ENCODE measurements at places on chromosomes 1 and 21.

DNA sequence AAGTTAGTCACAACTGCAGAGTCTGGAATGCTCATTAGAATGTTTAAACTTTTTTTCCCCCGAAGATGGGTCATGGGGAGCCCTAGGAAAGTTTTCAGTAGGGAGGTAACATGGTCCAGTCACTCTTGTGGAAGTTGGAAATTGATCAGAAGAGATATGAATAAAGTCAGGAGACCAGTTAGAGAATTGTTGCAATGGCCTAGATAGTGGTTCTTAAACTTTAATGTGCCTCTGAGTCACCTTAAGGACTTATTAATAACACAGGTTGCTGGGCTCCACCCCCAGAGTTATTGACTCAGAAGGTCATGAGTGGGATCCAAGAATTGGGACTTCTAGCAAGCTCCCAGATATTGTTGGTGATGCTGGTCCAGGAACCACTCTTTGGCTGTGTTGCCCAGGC, 3.2 kb upstream of the TFAP2E start:
- DNase-seq: no peak

GRCh38 chr21:31490443-31490842, 146.4 kb upstream of the TIAM1 start:
- DNase-seq: no peak

DNA sequence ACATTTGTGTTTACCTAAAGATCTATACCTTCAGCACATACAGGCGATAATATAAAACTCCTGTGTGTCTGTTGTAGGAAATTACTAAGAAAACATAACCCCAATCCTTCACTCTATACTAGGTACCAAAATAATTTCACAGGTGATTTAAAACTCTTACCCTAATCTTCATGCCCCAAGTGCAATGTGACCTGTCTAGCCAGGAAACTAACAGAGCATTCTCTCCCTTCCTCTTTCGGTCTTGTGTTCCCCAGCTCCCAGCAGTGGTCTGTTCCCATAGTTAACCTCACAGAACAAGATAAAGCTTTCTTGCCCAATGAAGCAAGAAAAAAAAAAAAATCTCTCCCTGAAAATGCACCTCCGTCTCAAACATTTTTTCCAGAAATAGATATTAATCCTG, 493.5 kb downstream of the DPYD start:
- no peak for DNase-seq

DNA sequence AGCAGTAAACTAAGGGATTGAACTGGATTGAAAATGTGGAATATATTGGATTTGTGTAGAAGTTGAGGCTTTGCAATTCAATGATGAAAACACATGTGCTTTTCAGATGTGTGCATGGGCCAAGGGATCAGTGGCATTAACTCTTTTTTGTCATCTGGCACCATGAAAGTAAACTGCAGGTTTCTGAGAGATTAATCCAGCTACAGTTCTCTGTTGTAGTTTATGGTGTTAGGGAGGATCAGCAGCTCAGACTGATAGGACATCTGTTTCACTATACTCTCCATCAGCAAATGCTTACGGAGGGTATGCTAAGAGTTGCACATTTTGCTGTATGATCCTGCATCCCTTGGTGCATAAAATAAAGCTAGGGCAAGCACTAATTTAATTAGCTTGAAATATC, 82.6 kb downstream of the C1orf21 start:
- no peak for DNase-seq

DNA sequence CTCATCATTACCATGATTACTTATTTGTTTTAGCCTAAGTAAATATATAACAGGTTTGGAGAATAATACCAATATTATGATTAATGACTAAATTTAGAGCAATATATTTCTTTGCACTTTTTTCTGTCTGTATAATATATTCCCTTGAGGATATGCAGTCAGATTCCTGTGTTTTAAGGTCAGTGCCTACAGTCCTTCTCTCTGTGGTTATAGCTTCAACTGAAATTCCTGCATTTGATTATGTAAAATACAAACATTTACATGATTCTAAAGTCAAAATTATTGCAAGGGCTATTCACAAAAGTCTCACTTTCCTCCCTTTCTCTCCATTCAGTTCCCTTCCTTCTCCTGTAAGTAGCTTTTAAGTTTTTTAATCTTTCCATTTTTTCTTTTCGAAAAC, 142.9 kb upstream of the COL6A1 start:
- no peak for DNase-seq

GRCh38 chr1:62962014-62962812, 178.3 kb downstream of the ATG4C start:
- no peak for DNase-seq

DNA sequence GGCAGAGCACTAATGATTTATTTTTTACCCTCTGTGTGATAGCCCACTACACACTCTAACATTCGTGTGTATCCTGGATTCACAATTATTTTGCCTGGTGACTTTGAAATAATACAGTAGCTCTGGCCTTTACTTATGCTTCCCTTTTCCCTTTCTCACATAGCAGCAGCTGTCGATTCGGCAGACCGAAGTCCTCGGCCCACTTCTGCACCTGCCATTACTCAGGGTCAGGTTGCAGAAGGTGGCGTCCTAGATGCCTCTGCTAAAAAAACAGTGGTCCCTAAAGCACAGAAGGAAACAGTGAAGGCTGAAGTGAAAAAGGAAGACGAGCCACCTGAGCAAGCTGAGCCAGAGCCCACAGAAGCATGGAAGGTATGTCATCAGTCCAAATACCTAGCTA, 70.8 kb downstream of the TMEM200B start:
- DNase-seq: no peak

DNA sequence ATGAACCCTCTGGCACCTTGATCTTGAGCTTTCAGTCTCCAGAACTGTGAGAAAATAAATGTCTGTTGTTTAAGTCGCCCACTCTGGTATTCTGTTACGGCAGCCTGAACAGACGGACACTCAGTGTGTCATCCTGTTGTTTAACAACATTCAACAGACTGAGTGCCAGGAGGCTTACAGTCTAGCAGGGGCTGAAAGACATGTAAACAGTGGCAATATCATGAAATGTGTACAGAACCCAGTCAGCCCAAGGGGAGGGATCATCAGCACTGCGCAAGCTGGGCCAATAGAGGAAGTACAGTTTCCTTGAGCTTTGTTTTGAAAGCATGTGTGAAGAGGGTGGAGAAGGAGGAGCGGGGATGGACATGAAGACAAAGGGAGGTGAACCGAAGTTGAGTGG, 13.6 kb downstream of the DIP2A start:
- DNase-seq: no peak

DNA sequence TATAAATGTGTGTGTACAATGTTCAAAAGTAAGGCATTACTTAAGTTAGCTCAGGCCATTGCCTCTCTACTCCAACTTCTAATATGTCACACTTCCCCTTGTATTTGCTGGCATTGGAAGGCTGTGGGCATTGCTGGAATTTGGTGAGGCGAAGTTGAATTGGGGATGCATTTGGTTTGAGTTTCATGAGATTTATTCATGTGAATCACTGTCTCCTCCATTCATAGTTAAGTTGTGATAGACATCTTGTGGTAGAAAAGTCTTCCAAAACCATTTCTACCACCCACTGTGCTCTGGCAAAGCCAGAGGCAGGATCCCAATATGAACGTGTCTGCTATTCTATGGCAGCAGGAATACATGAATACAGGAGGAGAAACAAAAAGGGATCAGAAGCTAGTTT, 397.8 kb upstream of the USP24 start:
- DNase-seq: no peak

- DNase-seq: no peak
These were observed 41.5 kb downstream of the COP1 start for GRCh38 chr1:176165573-176165972.

DNA sequence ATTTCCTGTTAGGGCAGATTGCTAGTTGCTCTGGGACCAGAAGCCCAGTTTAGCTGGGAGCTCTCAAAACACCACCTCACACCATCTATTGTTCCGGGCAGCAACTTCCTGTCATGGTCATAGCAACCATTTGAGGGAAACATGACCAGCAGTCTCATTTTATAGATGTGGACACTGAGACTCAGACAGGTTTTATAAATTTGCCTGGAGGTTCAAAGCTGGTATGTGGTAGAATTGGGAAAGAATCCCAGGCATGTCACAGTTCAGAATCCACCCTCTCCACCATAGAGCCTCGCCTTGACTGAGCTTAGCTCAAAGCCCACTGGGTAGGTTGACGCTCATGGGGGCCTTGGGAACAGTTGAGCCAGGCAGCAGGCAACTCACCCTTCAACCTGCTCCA, 14.0 kb upstream of the TRIM67 start:
- DNase-seq: no peak

DNA sequence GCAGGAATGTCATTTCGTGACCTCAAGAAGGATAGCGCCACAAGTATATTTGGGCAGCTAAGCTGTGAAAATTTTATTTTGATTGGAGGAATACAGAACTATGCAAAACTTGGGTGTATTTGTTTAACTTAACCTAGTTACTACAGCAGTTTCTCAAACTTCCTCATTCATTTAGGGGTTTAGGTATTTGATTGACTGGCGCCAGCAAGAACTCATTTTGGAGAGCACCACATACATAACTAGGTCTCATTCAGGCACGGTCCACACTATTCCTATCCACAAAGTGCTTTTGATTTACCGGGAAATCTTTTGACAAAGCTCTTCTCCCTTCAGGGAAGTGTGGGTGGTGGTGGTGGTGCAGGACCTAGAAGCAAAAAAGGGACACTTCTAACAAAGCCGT, 155.1 kb upstream of the NRIP1 start:
- no peak for DNase-seq

GRCh38 chr1:206461602-206462455, 8.4 kb upstream of the IKBKE start:
- peak; percentile 61 for DNase-seq

GRCh38 chr1:101150670-101151069, 86.1 kb upstream of the S1PR1 start:
- DNase-seq: no peak

GRCh38 chr21:38879912-38880576, 74.3 kb downstream of the ETS2 start:
- DNase-seq: no peak

- DNase-seq: peak; percentile 97
These were observed 40.9 kb upstream of the PPIAL4F start for GRCh38 chr1:144551543-144552424.

DNA sequence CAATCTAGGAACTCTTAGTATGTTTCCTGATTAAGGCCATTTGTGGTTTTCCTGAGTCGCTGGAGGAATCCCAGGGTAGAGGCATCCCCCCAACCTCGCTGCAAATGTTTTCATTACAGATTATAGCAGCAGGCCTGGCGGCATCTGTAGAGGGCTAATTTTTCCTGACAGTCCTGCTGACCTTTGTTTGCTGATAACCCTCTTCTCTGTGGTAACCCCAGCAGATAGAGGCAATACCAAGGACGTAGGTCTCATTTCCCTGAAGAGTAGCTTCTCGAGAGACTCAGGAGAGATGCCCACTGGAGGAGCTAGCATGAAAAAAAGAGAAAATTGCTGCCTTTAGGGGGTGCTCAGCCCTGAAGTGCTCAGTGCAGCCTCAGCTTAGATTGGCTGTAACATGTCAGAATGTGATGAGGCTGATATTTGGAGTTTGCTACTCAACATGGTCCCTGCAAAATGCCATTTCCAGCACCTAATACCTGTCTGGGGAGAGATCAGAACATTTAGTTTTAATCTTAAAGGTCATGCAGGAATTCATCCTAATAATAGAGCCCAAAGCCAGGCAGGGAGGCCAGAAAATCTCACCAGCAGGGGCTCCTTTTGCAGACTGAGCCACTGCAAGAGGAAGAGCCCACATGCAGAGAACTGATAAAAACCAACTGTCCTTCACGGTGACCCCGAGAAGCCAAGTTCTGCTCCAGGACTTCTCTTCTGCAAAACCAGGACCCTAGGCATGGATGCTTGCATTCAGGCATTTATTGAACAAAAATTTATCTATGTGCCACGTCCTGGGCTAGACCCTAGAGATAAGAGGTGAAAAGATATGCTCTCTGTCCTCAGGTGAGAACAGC, 184.5 kb downstream of the KAZN start:
- DNase-seq: peak; percentile 44

DNA sequence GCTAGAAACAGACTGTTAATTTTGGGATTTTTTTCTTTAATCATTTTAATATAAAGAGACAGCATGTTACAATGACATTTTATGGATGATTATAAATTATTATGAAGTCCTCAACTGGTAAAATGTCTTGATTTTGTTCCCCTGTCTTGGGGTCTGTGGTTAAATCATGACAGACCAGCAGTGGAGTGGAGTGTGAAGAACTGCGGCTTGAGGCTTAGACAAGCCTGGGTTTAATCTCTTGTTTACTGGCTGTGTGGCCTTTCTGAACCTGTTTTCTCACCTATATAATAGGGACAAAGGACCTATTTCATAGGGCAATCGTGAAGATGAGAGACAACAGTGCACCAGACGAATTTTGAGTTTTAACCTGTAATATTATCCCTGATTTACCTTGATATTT, 1.8 kb upstream of the UMODL1 start:
- no peak for DNase-seq

DNA sequence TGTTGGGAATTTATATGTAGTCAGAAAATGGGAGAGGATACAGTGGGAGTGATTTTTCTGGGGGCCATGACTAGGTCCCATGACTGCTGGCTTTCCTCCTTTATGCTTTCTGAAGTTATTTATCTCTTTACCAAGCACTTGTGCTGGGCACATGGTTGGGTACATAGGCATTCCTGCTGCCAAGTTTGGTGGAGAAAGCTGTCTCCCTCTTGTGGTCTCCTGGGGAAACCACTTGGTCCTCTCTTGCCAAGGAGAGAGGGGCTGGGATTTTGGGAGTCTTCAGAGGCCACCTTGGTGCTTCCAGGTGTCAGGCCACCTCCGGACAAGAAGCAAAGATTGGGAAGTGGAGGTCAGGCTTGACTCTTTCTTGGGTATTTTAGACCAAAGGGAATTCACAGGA, 120.2 kb upstream of the KCNE2 start:
- peak; percentile 58 for DNase-seq

DNA sequence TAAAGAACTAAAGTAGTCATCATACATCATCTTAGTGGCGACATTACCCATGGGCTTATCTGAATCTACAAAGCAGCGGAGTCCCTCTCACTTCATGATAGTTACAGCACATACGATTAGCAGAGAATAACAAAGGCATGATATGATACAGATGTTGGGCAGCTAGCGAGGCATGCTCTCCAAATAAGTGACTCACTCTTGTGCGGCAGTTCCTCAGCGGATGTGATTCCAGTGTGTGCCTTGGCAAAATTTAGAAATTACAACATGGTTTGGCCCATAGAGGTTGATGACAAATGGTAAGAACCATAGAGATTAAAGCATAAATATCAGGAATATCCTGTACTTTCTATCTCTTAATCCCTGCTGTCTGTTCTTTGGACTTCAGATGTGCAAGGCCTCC, 48.1 kb upstream of the PAXBP1 start:
- no peak for DNase-seq

GRCh38 chr1:27716262-27716895, 9.4 kb upstream of the FAM76A start:
- DNase-seq: no peak
